Stimulated activated CD4-positive, alpha-beta T cell treated with anti-CD3 and anti-CD28 coated beads, TNF-alpha, amount 100 ng/mL, for 4 hours (primary cell): ENCODE measurements at places on chromosomes 6 and 20.

DNA sequence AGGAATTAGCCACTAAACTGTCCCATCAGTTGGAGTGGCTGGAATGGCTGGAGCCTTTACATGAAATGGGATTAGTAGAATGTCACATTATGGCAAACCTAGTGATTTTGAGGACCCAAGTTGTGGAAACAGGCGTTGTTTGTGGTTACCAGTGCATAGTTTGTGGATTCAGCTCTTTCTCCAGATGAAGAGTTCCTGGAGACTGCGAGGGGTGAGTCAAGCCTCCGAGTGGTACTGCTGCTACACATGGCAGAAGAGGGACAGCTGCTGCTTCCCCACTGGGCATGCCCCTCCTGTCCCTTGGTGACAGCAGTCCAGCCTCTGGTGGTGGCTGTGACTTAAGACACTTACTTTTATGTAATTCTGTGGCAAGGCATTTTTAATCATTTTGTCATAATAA lies 94.2 kb upstream of the SCP2D1 start:
- no peak for DNase-seq

DNA sequence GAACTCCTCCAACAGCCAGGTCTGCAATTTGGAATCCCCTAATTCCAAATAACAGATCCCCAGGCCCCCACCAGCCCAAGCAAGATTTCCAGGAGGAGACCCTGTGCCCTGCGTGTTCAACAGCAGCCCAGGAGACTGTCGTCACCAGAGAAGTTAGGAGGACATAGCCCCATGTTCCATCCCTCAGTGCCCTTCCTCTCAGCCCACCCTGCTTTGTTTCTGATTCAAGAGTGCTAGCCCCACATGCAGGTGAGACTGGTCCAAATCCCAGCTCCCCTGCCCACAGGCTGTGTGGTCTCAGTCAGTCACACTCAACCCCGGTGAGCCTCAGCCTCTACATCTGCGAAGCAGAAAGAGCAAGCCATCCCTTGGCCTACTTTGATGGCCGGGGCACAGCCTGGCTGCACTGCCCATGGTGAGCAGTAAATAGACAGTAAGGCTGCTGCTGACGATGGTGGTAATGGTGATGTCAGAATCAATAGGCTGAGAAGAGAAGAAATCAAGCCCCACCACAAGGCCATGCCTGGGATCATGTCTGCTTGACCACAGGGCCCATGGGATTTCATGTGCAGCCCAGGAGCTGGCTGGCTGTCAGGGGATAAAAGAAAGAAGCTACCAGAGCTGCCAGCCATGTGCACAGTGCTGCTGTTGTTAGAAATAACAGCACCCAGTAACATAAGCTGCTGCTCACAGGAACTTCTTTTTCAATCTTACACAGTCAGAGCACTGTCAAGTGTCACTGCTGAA lies 51.5 kb upstream of the NXT1 start:
- no peak for DNase-seq

- no peak for DNase-seq
These were observed 79.9 kb downstream of the BMP6 start for GRCh38 chr6:7805850-7806214.

DNA sequence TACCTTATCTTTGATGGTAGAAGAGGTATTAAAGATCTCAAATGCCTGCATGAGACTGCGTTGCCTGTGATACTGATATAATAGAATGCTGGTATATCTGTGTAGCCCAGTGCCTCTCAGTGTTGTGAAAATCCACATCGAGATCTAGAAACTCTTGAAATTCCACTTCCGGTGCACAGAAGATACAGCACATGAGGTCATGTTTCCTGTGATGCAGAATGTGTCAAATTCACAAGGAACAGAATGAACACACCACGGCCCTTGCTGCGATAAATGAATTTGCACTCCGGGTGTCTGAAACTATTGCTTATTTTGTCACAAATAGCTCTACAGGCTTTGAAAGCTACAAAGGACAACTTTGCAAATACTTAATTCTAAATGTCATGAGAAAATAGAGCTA lies 687.9 kb upstream of the AGPAT4 start:
- DNase-seq: no peak

DNA sequence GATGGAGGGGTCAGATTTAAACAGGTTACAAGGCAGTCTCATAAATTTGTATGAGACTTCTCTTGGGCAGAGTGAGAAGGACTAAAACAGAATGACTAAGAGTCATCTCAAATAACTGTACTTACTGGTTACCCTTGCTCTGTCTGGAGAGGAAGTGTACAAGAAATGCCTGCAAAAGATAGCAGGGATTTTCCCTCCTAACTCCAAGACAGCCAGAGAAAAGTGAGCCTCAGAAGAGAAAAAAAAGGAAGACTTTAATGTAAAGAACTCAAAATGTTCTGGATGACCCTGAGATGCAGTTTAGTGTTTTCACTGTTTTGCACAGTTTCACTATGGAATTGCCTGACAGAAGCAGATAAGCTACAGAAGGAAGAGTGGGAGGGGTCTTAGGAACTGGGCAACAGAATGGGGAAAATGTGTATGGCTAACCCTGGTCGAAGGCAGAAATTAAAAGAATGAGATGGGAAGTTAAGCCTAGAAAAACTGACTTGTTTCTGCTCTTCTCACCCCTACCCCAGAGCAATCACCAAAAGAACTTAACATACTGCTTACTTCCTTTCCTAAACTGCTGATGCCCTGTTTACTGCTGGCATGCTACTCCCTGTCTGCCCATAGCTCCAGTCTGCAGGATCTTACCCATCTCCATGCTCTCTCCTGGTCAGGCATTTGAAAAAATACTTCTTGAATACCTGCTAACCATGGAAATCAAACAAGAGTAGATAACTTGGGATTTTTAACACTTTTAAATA lies 98.1 kb upstream of the MARCKS start:
- no peak for DNase-seq

DNA sequence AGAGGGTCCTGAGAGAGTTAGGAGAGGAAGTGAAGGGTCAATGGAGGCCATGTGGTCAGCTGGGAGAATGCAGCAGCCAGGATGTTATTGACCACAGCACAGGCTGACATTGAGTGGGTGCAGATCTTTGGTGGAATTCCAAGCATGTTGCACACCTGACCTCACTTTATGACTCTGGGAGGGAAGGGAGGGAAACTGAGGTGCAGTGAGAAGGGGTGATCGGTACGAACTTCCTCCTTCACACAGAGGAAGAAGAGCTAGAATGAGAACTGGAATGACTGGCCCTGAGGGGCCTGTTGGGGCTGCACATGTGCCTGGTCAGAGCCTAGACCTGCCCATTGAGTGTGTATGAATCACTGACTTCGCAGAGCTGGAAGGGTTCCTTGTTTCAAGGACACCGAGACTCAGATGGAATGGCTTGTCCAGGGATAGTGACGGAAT lies 9.8 kb downstream of the FAM83D start:
- DNase-seq: no peak

- DNase-seq: no peak
These were observed 205.5 kb upstream of the SHLD1 start for GRCh38 chr20:5544712-5545111.

GRCh38 chr20:50226093-50226974 lies 35.7 kb downstream of the CEBPB start:
- DNase-seq: no peak

GRCh38 chr6:107578642-107579341 lies 88.9 kb downstream of the SOBP start:
- DNase-seq: no peak

- DNase-seq: no peak
These were observed 13.6 kb downstream of the CDC5L start for GRCh38 chr6:44401138-44401537.

- no peak for DNase-seq
These were observed 228.1 kb upstream of the CEP162 start for GRCh38 chr6:84455511-84456029.

DNA sequence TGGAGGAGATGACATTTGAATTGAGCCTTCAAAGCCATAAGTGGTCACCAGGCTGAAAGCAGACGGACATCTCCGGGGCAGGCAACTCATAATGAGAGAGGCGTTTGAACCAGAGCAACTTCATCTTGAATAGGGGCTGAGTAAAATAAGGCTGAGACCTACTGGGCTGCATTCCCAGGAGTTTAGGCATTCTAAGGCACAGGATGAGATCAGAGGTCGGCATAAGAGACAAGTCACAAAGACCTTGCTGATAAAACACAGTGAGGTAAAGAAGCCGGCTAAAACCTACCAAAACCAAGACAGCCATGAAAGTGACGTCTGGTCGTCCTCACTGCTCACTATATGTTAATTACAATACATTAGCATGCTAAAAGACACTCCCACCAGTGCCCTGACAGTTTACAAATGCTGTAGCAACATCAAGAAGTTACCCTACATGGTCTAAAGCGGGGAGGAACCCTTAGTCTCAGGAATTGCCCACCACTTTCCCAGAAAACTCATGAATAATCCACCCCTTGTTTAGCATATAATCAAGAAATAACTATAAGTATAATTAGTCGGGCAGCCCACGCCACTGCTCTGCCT lies 194.7 kb upstream of the SOX4 start:
- DNase-seq: no peak

GRCh38 chr20:50138479-50139393 lies 14.8 kb downstream of the PEDS1 start:
- no peak for DNase-seq
